ENCODE measurements at places on chromosomes 11 and 22.

DNA sequence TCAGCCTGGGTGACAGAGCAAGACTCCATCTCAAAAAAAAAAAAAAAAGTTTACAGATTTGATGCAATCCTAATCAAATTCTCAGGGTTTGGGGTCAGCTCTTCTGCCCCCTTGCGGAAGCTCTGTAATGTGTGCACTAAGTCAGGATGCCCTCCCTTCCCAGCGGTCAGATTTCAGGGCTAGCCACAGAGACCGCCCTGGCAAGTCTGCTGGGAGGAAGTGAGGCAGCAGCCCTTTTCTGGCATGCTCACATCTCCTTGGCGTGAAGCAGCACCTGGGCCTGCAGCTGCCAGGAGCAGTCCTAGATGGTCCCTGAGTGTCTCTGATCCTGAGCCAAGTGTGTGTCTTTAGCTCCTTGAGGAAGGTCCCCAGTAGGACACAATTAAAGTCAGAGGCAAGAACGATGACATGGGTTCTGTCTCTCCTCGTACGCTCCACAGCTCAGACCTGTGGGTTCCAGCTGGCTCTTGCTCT, 10.9 kb upstream of the APOBEC3C start:
- peak; percentile 61 for DNase-seq

GRCh38 chr11:45024316-45024715, 73.6 kb upstream of the TP53I11 start:
- DNase-seq, result no peak

DNA sequence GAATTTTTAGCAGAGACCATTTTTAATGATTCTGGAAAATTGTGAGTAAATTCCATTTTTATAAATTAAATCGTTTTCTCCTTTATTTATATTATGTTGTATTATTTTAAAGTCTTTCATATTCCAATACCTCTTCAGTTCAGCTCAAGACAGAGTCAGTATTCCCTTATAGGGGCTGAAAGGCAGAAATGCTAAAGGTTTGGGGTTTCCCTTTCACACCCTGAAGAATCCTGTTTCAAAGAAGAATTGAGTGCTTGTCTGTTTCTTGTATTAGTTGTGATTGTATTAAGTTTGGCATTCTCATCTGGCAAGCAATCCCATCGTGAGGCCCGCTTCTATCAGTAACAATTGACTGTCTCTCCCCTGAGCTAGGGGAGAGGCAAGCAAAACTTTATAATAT, 57.4 kb downstream of the PACSIN2 start:
- no peak for DNase-seq

DNA sequence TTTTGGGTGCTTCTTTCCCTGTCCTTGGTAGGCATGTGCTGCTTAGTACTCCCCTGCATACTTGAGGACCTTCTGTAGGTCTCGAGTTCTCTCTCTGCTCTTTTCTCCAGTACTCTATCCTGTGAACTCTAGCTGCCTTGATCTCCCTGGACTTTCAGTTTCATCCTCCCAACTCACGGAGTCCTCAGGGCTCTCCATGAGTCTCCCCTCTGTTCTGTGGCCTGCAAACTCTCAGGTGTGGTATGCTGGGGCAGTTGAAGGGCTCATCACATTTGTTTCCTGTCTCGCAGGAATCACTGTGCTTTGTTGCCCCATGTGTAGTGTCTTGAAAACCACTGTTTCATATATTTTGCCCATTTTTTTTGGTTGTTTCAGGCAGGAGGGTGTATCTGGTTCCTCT, 3.3 kb upstream of the PACS1 start:
- DNase-seq, result no peak

- no peak for DNase-seq
Measured at GRCh38 chr22:23457380-23457985, 122.6 kb downstream of the IGLL1 start.

DNA sequence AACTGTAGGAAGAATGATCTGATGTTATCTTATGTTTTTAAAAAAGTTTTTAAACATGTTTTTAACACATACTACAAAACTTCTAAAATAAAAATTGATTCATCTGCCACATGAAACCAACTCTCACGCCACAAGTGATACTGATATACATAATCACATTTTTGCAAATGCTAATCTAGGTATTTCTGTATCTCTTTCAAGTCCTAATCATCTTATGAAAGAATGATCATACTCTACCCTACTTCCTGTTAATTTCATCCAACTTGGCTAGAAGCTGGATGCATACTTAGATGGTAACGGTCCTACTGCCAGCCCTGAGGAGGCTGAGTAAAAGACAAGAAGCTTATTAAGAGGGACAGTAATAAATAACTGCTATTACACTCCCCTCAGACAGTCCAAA, 19.2 kb downstream of the THAP12 start:
- no peak for DNase-seq

DNA sequence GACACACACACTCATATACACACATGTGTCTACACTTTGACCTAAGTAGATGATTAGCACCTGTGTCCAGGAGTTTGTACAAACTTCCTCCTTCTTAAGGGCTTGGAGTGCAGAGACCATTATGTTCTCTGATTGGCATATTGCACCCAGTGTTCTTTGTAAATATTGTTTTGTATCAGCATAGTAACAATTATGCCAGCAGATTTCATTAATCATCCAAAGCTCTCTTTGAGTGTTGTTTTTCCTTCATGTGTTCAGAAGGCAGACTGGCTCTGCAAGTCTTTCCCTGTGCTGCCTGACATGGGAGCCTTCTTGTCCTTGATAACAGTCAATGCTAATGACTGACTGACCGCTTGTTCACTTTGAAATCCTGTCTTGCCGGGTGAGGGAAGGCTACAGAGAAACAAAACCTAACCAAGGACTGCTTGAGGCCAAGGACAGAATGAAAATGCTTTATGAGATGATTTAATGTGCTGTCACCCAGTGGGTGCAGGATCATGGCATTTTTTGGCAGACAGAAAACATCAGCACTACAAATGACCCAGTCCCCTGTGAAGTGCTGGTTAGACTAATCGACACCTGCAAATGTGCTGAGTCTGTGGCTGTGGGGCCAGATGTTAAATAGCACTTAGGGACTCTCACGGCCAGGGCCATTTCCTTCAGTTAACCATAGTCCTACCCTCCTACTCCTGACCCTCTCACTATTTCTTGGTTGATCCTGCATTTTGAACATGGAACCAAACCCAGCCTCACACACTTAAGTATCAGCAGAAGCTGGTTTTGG, 6.6 kb upstream of the BARX2 start:
- no peak for DNase-seq

GRCh38 chr11:61739966-61740365, 12.5 kb upstream of the MYRF start:
- no peak for DNase-seq

- no peak for DNase-seq
Measured at GRCh38 chr11:19994672-19995071, 165.6 kb downstream of the DBX1 start.

- DNase-seq, result no peak
Measured at GRCh38 chr11:35118906-35119305, 20.1 kb upstream of the CD44 start.

GRCh38 chr22:31281733-31282132, 10.6 kb downstream of the PIK3IP1 start:
- DNase-seq, result no peak

DNA sequence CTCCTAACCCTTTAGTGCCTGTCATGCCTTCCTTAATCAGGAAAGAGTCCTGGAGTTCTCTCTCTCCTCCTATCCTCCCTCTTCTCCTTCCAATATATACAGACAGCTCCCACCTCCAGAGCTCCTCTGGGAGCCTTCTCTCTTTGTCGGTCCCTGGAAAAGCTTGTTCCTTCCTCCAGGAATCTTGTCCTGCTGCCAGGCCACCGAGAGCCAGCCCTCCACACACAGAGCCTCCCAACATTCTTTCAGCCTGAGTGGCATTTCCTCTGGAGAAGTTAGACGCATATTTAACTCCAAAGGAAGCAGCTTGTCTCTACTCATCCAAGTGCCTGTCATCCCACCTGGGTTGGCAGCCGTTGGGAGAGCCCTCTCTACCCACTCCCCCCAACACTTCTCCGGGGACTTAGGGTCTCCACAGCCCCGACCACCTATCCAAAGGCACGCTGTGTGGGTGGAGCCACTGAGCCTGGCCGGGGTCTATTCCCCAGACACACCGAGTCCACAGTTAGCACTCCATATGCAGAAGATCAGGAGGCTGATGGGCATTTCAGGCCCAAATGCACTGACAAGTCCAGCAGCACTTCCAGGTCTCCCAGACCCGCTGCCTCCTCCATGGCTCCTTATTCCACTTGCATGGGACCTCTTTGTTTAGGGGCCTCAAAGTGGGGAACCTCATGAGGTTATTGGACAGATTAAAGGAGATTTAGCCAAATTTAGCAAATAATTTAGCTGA, 31.1 kb downstream of the DKK3 start:
- peak; percentile 71 for DNase-seq

- no peak for DNase-seq
Measured at GRCh38 chr22:22799561-22799960, 88.1 kb upstream of the IGLL5 start.

- no peak for DNase-seq
Measured at GRCh38 chr11:66047541-66048365, 1.2 kb downstream of the GAL3ST3 start.

- no peak for DNase-seq
Measured at GRCh38 chr11:69050592-69051380, 2.1 kb downstream of the TPCN2 start.

- no peak for DNase-seq
Measured at GRCh38 chr11:31531293-31531692, 21.7 kb downstream of the ELP4 start.

- no peak for DNase-seq
Measured at GRCh38 chr22:36110306-36110881, 50.2 kb downstream of the APOL3 start.

DNA sequence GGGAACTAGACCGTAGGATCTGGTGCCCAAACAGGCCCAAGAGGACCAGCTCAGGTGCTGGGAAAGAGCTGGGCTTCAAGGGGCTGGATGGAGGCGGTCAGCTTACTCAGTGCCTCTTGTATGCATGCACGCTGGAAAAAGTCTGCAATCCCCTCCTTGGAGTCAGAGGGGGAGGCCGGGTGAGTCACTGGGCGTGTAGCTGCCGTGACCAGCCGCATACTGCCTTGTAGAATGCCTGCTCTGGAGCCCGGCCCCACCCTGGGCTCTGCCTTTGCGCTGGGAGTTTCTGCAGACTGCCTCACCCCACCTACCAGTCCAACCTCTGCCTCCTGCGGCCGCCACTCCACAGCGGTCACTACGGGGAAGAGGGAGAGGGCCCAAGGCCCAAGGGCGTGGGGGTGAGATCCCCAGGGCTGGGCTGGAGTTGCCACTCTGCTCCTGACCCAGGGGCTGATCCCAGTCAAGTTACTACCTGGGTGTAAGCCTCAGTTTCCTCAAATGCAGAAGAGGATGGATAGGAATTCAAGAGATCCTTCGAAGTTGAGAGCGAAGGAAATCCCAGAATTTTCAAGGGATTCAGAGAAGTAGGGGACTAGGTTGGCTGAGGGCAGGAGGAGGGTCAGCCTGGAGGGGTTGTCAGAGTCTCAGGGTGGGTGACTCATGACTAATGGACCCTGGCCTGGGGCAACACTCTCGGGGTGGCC, 4.2 kb downstream of the MRGPRF start:
- DNase-seq, result peak; percentile 73

- peak; percentile 79 for DNase-seq
Measured at GRCh38 chr22:18111759-18112330, 1.2 kb downstream of the TUBA8 start.

- DNase-seq, result no peak
Measured at GRCh38 chr11:27039873-27040272, 742 bp upstream of the BBOX1 start.

DNA sequence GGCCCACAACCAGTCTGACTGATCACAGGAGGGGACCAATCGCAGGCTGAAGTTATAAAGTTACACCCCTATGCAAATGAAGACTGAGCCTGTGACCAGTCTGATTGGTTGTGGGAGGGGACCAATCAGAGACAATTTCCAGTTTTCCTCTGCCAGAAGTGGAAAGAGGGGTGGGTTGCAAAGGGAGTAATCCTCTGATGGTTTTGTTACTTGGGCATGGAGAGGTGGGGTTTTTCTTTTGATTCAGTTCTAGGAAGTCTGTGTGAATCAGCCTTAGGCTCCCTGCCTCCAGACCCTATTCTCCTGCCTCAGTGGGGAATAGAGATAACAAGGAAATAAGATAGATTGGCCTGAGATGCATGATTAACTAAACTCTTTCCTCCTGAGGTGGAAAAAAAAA, 9.9 kb downstream of the OR6M1 start:
- no peak for DNase-seq

- DNase-seq, result no peak
Measured at GRCh38 chr22:25370322-25370721, 150.9 kb downstream of the CRYBB2 start.

- no peak for DNase-seq
Measured at GRCh38 chr22:30459181-30460052, 12.4 kb downstream of the SEC14L3 start.

DNA sequence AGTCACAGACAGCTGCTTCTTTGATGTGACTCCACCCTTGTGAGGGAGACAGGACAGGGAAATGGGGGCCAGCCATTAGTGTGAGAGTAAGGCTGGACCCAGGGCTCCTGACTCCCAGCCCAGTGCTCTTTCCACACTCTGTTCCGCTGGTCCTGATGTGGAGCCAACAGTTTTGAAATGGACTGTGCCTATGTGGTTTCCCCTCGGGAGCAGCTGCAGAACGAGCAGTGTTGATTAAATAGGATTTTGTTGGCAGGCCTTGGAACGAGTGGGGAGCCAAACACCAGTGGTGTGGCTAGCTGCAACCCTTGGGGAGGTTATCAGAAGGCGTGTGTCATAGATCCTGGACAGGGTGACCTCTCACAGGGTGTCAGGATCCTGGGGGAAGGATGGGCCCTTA, 66.5 kb upstream of the AMPD3 start:
- DNase-seq, result peak; percentile 29

DNA sequence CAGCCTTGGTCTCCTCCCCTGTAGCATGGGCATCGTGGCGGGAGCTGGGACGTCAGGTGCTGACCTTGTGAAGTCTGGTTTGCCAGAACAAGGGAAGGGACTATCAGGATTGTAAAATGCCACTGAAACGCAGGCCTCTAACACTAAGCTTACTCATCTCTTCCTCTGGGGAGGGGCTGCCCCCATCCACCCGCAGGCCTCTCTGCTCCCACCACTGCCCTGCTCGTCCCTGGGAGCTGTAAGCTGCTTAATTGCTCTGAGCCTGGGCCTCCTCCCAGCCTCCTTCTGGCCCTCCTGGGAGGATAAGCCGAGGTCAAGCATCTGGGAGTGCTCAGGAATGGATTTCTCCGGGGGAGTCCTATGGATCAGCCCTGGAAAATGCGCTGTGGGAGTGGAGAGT, 8.4 kb downstream of the SHISAL1 start:
- no peak for DNase-seq

GRCh38 chr11:111512296-111513239, at the start of gene BTG4:
Gene BTG4 (minus strand): TSS chr11:111512386. CDS start chr11:111498776, 13,610 bp downstream.
- no peak for DNase-seq
